CD4-positive, alpha-beta T cell treated with Interleukin-2 at 100 ng/mL for 4 hours (primary cell): ENCODE measurements at places on chromosomes 5 and 9.

- no peak for DNase-seq
Observed at GRCh38 chr5:104840284-104840683, 1277.7 kb upstream of the NUDT12 start.

- DNase-seq, result no peak
Observed at GRCh38 chr5:16179511-16179935, at the start of gene MARCHF11. Gene MARCHF11, minus strand, starts transcription at chr5:16179791. Its CDS starts 216 bp downstream, at chr5:16179575.

DNA sequence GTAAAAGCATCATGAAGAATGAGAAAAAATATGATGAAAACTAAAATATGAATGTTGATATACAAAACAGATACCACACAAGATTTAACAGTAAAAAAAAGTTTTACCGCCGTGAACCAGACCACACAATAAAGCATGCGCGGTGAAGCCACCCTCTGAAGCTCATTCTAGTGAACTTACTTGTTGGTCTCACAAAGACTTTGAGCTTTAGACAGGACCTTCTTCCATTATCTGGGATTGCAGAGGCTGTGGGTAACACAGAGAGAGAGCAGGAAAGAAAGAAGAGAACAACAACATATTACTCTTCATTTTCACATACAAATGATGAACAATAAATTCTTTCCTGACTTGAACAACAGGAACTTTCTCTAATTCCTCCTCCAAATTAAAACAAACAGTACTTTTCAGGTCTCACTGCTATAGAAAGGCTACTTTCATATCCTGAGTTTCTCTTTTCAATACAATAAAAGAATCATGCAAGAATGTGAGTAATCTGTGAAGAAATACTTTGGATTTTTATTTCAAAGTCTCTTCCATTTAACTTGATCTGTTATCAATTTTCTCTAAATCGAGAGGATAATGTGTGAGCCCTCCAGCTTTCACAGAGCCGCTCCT lies 283.1 kb downstream of the EFNA5 start:
- no peak for DNase-seq

- no peak for DNase-seq
Observed at GRCh38 chr9:114429488-114429887, 41.7 kb upstream of the AKNA start.

GRCh38 chr5:43106290-43106638 lies 14.4 kb upstream of the ZNF131 start:
- no peak for DNase-seq

DNA sequence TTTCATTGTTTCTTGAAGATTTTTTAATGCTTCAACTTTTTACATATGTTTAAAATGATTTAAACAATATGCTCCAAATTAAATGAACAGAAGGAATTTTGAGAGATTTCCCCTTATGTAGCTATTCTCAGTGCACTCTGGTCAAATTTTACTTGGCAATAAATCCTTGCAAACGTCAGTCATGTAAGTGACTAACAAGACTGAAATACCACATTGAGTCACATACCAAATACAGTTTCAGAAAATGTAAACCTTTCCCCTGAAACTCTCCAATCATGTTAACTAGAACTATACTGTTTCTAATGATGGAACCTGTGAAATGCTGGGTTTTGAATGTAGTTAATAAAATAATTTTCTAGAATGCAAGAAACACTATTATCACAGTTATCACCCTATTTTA lies 29.6 kb downstream of the SAR1B start:
- DNase-seq, result no peak

DNA sequence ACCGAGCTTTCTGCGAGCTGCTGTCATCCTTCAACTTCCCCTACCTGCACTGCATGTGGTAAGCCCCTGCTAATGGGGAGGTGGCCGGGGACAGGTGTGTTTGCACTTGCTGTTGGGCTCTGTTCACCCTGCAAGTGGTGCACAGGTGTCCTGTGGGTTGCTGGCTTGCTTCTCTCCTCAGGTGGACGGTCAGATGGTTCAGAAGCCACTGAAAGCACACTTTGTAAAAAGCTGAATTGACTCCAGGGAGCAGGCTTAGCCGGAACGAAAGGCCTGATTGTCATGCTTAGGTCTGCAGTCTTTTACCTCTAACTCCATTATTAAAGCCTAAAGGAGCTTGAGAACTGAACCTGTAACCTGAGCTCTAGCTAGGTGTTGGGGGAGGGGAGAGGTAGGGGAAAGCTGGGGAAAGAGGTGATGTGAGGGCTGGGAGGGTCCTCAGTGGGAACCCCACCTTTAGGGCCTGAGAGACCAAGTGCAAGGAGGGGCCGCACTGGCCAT lies 37.6 kb downstream of the ACER2 start:
- DNase-seq, result no peak

DNA sequence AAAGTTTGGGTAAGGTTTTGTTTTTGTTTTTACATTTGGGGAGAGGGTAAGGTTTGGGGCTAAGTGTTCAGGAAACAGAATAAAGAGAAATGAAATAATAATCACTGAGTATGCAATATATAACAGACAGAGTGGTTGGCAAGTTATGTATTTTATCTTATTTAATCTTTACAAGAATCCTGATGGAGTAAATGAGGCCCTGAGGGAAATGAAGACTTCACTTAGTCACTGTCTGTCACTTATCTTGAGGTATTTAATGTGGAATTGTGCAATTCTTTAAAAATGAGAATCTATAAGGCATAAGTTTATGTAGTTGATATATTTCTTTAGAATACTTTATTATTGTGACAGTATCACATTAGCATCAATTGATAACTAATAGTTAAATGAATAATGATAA lies 48.1 kb downstream of the TEK start:
- DNase-seq, result no peak

- no peak for DNase-seq
Observed at GRCh38 chr5:179478624-179479023, 71.7 kb upstream of the RUFY1 start.

GRCh38 chr5:79829260-79829659 lies 139.6 kb downstream of the CMYA5 start:
- DNase-seq, result no peak

GRCh38 chr9:129910628-129911567 lies 75.6 kb downstream of the USP20 start:
- DNase-seq, result peak; percentile 36

- DNase-seq, result no peak
Observed at GRCh38 chr9:1454211-1454610, 404.1 kb downstream of the DMRT2 start.

DNA sequence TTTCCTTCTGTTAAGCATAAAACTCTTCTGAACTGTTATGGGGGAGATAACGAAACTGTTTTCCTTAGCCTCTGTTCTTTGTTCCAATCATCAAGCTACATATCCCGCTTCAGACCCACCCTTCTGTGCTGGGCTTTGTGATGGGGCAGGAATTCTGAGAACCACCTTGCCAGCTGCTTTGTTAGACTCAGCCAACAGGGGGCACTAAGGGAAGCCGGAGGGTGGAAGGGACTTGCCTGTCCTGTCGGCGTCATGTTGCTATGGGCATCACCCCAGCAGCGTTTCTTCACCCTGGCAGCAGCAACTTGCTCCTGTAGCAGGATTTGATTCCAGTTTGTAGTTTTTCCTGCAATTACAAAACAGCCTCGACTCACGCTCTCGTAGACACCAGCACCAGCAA lies 169.1 kb downstream of the CAAP1 start:
- DNase-seq, result no peak

GRCh38 chr5:165349735-165350134 lies 1844.3 kb downstream of the MAT2B start:
- DNase-seq, result no peak

DNA sequence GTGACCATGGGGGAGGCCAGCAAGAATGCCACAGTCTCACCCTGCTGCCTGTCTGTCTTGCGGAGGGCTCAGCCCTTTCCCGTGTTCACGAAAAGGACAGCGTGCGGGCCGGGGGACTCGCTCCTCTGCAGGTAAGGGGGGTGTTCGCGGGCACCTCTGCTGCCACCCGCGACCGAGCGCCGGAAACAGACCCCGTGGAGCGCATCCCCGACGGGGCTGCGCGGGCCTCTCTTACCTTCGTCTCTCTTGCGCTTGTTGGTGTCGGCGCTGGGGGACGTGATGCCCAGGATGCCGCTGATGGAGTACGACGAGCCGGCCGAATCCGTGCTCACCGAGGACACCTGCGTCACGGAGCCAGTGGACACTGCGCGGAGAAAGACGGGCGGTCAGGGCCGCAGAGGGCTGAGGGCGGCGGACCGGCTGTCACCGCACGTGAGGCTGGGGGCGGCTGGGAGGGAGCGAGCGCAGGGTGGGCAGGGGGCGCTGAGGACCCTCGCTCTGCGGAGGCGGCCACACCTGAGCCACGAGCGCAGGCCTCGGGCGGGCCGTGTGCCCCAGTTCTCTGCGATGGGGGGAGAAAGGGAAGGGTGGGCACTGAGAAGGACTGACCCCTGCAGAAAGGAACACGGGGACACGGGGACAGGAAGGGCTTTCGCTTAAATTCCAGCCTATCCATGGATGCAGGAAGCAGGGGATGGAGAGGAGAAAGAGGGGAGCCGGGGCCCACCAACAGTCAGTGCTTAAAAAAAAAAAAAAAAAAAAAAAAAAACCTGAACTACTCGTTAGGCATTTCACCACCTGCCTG lies 31.5 kb downstream of the PAX5 start:
- no peak for DNase-seq

DNA sequence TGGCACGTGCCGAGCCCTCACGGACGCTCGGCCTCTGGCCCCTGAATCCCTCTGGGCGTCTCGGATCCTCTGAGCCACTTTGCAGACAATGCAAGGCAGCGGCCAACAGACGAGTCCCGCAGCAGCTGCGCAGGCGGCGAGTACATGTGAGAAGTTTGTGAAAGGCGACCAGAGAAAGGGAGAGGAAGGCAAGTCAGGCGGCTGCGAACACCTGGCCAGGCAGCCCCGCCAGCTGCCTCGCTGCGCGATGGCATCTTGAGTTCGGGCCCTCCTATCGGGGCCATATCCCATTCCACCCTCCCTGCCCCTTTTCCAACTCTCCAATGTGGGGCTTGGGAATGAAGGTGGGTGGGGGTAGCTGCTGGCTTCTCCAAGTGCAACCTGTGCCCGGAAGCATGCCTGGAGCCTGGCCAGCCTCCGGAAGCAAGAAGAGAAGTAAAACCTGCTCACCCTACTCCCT lies 4.5 kb upstream of the POU4F3 start:
- no peak for DNase-seq

DNA sequence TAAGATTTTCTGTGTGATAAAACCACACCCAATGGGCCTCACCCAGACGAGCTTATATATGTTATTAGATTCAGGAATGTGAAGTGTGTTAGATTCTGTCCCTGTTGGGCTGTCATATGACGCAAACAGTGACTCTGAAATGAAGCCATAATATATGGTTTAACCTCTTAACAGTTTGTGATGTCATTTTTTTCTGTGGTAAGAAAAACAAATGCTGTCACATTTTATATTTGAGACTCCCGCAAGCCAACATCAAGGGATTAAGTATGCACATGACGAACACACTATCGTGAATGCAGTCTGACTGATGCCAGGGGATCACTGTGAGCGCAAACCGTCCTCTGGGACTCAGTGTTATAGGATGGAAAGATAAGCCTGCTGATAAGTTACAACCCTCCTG lies 321.7 kb downstream of the SH3GL2 start:
- DNase-seq, result no peak
